ENCODE measurements at places on chromosomes 2 and 18. TPM values are rescaled to one million over a fixed set of nuclear protein-coding genes. Genes with fewer than 3 reads are reported as not detected.

DNA sequence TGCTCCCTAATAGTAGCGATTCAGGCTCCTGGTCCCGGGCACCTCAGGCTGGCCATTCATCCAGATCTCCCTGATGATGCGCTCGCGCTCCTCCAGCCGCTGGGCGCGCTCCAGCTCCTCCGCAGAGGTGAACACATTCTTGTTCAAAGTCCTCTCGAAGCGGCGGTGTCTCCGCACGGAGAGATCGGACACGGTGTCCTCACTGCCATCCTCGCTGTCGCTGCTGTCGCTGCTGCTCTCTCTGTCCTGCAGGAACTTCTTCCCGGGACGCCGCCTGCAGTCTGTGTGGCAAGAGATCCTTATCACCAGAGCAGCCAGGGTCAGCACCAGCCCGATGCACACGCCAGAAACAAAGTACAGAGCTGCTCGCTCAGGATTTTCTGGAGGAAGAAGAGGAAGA is 67.5 kb downstream of the EVA1A start:
- H3K4me1 ChIP-seq: no peaks in the 10 kb centered on the region
- no peak overlapping the region for H3K27ac ChIP-seq
- H3K27me3 ChIP-seq: peaks cover 2% of the 10 kb centered on the region
- H3K36me3 ChIP-seq: no peaks in the 10 kb centered on the region

DNA sequence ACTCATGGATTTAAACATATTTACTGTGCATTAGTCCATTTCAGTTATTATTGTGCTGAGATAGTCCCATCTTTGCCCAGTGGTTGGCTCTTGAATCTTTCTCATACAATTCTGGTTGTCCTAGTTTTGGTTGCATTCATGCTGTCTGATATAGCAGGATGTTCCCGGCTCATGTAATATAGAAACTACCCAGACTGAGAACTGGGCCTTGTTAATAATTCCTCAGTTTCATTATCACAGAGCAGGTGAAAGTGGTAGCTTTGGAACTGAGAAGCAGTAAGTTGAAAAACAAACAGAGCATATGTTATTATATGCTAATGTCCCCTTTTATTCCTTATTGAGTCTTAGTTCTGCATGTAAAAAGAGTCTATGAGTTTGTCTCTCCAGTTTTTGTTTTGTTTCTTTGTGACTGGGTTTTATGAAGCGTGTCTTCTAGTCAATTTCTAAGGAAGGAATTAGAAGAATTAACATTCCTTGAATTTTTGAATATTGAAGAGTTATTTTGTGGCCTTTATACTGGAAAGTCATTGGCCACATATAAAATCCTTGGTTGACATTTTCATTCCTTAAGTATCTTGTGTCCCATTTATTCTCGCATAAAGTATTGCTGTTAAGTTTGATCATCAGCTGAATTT is 43.3 kb downstream of the EIF5B start:
- peaks cover 61% of the 10 kb centered on the region for H3K36me3 ChIP-seq
- peaks cover 19% of the 10 kb centered on the region for H3K4me1 ChIP-seq
- no peaks in the 10 kb centered on the region for H3K27me3 ChIP-seq
- DNase-seq: no peak
- H3K27ac ChIP-seq: no peak overlapping the region

DNA sequence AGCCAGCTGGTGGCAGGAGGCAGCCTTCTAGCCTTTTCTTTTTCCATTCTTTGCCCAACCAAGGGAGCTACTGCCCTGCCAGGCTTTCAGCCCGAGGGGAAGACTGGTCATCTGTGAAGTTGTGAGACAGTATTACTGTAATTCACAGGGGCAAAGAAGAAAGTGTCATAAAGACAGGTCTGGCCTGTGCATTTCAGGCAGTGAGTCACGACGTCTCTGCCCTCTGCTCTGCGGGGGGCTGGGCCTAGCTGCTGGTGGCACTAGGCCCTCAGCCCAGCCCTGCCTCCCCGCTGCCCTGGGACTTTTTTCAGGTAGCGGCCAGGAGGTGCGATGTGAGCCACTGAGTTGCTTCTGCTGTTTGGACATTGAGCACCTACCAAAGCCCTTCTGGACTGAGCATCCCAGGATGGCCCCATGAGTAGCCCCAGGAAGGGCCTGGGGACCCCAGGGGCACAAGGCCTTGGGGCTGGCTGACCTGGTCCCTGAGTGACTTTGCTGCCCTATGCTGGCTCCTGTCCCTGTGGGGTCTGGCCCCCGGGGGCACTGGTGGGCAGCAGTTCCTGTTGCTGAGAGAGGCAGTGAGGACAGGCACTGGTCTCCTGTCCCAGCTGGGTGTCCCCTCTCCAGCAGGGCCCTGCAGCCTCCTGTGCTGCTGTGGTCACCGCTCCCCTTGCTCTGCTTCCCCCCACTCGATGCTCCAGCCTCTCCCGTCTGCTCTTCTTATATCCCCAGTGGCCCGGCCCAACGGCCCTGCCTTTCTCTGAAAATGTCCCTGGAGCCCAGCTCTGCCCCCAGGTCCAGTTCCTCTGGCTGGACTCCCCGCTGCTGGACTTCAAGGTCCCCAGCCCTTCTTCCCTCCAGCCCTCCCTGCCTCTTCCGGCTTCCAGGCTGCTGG is 7.0 kb downstream of the INHBB start:
- peaks cover 6% of the 10 kb centered on the region for H3K4me1 ChIP-seq
- H3K27me3 ChIP-seq: peaks cover 19% of the 10 kb centered on the region
- H3K36me3 ChIP-seq: no peaks in the 10 kb centered on the region
- DNase-seq: no peak

DNA sequence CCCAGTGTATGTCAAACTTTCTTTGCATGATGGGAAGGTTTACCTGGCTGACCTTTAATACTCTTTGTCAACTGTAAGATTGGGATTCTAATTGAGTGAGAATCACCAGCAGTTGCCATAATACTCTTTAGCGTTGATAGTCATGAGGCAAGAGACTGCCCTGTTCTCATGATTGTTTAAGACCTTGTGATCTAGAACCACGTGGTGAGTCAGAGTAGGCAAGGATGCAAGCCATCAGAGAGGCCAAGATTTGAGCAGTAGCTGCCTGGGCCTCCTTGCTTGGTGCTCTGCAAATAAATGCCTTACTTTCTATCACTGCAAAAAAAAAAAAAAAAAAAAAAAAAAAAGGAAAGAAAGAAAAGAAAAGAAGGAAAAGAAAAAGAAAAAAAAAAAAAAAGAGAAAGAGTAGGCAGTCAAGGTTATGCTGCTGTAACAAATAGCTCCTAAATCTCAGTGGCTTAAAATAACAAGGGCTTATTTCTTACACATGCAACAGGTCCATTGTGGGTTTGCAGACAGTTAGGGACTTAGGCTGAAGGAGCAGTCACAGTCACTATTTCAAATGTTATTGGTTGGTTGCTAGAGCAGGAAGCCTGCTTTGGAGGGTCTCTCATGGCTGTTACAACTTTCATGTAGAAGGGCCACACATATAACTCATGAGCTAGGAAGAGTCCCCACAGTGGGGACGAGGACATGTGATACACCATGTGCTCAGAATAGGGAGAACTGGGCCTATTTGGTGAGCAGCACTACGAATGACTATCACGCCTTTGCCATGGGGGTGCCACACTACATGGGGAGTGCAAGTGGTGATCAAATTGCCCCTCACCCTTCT is 21.7 kb downstream of the IL1R2 start:
- H3K36me3 ChIP-seq: peaks cover 6% of the 10 kb centered on the region
- no peak for DNase-seq
- peaks cover 23% of the 10 kb centered on the region for H3K4me1 ChIP-seq

DNA sequence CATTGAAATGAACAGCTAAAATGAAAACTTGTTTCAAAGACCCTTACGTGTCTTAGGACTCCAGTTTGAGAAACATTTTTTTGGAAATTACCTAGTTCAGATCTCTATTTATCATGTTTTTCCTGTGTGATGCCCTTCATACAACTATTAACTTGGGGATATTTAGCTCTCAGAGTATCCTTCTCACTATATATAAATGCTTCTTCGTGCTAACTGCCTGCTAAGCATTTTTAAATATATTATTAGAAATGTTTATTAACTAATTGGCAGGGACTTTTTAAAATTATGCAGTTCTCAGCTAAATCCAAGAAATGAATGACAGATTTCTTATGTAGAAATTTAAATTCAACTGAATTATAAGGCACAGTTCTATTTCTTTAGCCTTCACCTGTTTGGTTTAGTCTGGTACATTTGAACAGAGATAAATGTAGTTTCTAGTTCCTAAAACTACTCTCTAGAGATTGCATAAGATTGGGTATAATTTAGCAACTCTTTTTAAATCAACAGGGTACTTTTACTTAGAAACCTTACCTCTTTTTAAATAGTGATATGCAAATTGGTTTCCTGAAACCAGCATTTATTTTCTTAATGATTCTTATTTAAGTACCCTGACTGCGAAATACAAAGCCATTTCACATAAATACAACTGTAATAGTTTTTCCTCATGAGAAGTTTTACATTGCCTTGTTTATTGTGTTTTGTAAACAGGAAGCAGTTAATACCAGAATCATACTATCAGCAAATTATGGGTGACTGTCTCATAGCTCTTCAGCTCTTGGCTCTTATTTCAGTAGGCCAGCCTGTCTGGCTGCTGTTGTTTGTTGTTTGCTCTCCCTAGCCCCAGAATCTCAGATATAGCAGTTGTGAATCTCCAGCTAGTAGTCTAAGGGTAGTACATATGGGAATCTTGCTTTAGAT is 140.7 kb downstream of the PTRHD1 start:
- no peak overlapping the region for H3K27ac ChIP-seq
- H3K4me3 ChIP-seq: no peak overlapping the region
- no peaks in the 10 kb centered on the region for H3K27me3 ChIP-seq
- H3K36me3 ChIP-seq: no peaks in the 10 kb centered on the region
- no peaks in the 10 kb centered on the region for H3K4me1 ChIP-seq
- DNase-seq: no peak

The DHRS9 gene
- total RNA-seq: 1.6 TPM
